GM23248 (cell line): ENCODE measurements at places on chromosomes 4 and X. TPM values are rescaled to one million over a fixed set of nuclear protein-coding genes. Genes with fewer than 3 reads are reported as not detected.

HS3ST1 gene
- polyA plus RNA-seq: not detected in 2 replicates

RENBP gene
- not detected in 2 replicates for polyA plus RNA-seq

CSAG3 gene
- not detected in 2 replicates for polyA plus RNA-seq

NUDT10 gene
- 0.37 and 0.43 TPM in 2 replicates for polyA plus RNA-seq

SPIN2A gene
- 0.30 and 0.59 TPM in 2 replicates for polyA plus RNA-seq

GRCh38 chrX:136597356-136597755 is 50.6 kb upstream of the CD40LG start:
- H3K4me3 ChIP-seq: no peak overlapping the region
- no peaks in the 10 kb centered on the region for H3K4me1 ChIP-seq
- H3K36me3 ChIP-seq: no peaks in the 10 kb centered on the region
- H3K27ac ChIP-seq: no peak overlapping the region

GRCh38 chr4:52172166-52172565 is 121.1 kb downstream of the SPATA18 start:
- peak; percentile 25 for DNase-seq
- no peak overlapping the region for H3K27ac ChIP-seq
- no peak overlapping the region for H3K4me3 ChIP-seq
- H3K36me3 ChIP-seq: no peaks in the 10 kb centered on the region
- H3K4me1 ChIP-seq: no peaks in the 10 kb centered on the region
- no peaks in the 10 kb centered on the region for H3K27me3 ChIP-seq

DNA sequence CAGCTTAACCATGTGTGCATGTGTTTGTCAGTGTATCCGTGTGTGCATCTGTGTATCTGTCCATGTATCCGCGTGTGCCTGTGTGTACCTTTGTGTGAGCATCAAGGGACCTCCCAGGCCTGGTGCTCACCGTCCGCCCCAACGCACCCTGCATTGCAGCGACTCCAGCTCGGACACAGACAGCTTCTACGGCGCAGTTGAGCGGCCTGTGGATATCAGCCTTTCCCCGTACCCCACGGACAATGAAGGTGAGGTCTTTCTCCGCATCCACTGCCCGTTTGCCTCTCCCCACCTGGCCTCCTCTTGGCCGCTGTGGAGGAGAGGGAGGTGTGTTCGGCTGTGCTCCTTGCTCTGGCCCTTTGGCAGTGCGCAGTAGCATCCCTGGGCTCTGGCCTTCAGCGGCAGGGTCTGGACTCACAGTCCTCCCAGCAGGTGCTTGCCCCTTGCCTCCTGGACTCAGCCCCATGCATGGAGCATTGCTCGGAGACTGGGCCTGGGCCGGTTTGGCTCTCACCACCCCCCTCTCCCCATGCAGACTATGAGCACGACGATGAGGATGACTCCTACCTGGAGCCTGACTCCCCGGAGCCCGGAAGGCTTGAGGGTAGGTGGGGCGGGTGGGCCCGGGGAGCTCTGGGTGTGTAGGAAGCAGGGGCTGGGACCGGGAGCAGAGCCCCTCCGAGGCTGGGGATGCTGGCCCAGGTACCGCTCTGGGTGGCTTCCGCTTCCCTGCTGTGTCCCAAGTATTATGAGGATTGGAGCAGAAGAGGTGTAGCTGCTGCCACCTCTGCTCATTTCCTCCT is 16.4 kb upstream of the ADD1 start:
- no peaks in the 10 kb centered on the region for H3K36me3 ChIP-seq
- DNase-seq: no peak
- no peaks in the 10 kb centered on the region for H3K27me3 ChIP-seq
- no peak overlapping the region for H3K27ac ChIP-seq
- no peak overlapping the region for H3K4me3 ChIP-seq

DNA sequence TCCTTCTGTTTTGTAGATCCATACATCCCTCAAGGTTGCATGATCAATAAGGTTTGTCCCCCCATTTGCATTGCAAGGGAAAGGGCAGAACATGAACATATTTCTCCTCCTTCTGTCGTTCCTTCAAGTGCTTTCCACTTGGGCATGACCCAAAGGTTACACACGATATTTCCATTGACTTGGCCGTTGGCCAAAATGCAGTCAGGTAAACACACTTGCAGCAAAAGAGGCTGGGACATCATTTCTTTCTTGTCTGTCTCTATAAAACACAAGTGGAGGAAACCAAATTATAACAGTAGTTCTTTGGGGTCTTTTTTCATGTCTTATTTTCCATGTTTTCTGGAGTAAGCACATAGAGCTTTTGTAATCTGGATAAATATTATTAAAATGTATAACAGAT is 156.1 kb downstream of the FRAS1 start:
- H3K27me3 ChIP-seq: no peaks in the 10 kb centered on the region
- no peak overlapping the region for H3K27ac ChIP-seq
- H3K4me3 ChIP-seq: no peak overlapping the region
- no peaks in the 10 kb centered on the region for H3K36me3 ChIP-seq

- no peaks in the 10 kb centered on the region for H3K36me3 ChIP-seq
- DNase-seq: no peak
- peaks cover 13% of the 10 kb centered on the region for H3K4me1 ChIP-seq
- H3K27me3 ChIP-seq: no peaks in the 10 kb centered on the region
- no peak overlapping the region for H3K4me3 ChIP-seq
These were observed 432.9 kb downstream of the GRXCR1 start for GRCh38 chr4:43325220-43325967.

- no peak overlapping the region for H3K4me3 ChIP-seq
- H3K27me3 ChIP-seq: no peaks in the 10 kb centered on the region
- peaks cover 4% of the 10 kb centered on the region; the same call in 1 of the 2 replicates for H3K4me1 ChIP-seq
These were observed 74.2 kb downstream of the BEND4 start for GRCh38 chr4:42078184-42078801.

- H3K4me3 ChIP-seq: no peak overlapping the region
- H3K36me3 ChIP-seq: no peaks in the 10 kb centered on the region
- DNase-seq: no peak
- H3K4me1 ChIP-seq: no peaks in the 10 kb centered on the region
These were observed 202.7 kb downstream of the OR13H1 start for GRCh38 chrX:131746491-131746968.

DNA sequence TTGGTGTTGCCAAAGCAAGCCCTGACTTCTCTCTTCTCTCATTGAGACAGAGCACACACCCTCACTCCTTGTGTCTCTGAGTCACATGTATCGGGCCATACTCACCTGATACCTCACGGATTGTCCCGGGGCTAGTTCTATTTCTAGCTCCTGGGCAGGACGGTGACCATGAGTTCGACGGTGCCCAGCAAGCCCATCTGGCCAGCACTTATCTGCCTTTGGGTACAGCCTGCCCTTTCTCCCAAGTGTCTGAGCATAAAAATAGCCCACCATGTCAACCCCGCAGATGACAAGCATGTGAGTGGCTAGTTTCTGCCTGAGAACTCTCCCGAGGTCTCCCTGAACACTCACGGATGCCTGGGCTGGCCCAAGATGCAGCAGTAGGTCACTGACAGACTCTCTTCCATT is 158.5 kb downstream of the DHRSX start:
- H3K4me1 ChIP-seq: 0 out of 2 replicates have a peak, but pooled peaks cover 4% of the 10 kb centered on the region
- no peak overlapping the region for H3K27ac ChIP-seq
- H3K27me3 ChIP-seq: no peaks in the 10 kb centered on the region
- no peak overlapping the region for H3K4me3 ChIP-seq
- no peak for DNase-seq

DNA sequence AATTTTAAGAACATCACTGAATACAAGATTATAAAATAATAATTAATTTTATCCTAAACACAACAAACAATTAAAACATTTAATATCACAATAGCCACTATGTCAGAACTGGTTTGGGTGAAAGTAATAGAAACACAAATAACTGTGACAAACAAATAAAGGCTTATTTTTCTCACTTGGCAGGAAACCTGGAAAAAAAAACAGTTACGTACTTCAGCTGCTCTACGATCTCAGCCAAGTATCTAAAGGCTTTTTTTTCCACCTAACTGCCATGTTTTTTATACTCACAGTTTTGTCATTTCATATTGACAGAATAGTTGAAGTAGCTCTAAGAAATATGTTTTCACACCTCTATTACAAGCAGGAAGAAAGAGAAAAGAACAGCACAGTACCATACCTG is 284.8 kb upstream of the INTU start:
- no peaks in the 10 kb centered on the region for H3K27me3 ChIP-seq
- H3K4me1 ChIP-seq: no peaks in the 10 kb centered on the region
- no peak for DNase-seq
- H3K4me3 ChIP-seq: no peak overlapping the region
- no peaks in the 10 kb centered on the region for H3K36me3 ChIP-seq
- H3K27ac ChIP-seq: no peak overlapping the region

GRCh38 chrX:39164212-39164611 is 363.0 kb downstream of the MID1IP1 start:
- no peak for DNase-seq
- H3K27ac ChIP-seq: no peak overlapping the region
- H3K4me1 ChIP-seq: no peaks in the 10 kb centered on the region
- no peaks in the 10 kb centered on the region for H3K27me3 ChIP-seq
- H3K4me3 ChIP-seq: no peak overlapping the region

- DNase-seq: no peak
- no peaks in the 10 kb centered on the region for H3K27me3 ChIP-seq
- no peaks in the 10 kb centered on the region for H3K36me3 ChIP-seq
- H3K4me1 ChIP-seq: peaks cover 12% of the 10 kb centered on the region
- H3K27ac ChIP-seq: no peak overlapping the region
These were observed 80.1 kb downstream of the ANKRD50 start for GRCh38 chr4:124632439-124632838.

GRCh38 chrX:46703980-46704379 is 54.9 kb downstream of the SLC9A7 start:
- H3K4me3 ChIP-seq: no peak overlapping the region
- H3K4me1 ChIP-seq: peaks cover 13% of the 10 kb centered on the region
- no peak for DNase-seq
- no peaks in the 10 kb centered on the region for H3K36me3 ChIP-seq

GRCh38 chr4:104677116-104677515 is 182.4 kb upstream of the CXXC4 start:
- H3K4me3 ChIP-seq: no peak overlapping the region
- no peak for DNase-seq
- no peak overlapping the region for H3K27ac ChIP-seq
- H3K36me3 ChIP-seq: no peaks in the 10 kb centered on the region
- no peaks in the 10 kb centered on the region for H3K27me3 ChIP-seq
- no peaks in the 10 kb centered on the region for H3K4me1 ChIP-seq

DNA sequence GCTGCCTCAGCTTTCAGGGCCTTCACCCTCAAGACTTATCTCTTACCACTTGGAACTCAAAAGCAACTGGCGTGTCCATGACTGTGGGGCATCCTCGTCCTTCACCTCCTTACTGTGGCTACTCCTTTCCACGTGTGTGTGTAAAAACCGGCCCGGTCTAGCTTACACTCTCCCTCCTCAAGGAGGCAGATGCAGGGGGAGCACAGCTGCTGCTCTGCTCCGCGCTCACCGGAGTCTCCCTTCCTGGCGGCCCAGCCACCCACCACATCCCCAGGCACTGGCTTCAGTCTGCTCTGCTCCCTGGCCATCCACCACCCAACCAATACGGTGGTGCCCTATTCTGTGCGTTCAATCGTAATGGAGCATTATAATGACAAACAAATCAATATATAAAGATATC is 8.3 kb downstream of the RNF212 start:
- H3K4me1 ChIP-seq: no peaks in the 10 kb centered on the region; the same call in 1 of the 2 replicates
- H3K27ac ChIP-seq: no peak overlapping the region
- no peaks in the 10 kb centered on the region for H3K36me3 ChIP-seq
- DNase-seq: no peak

DNA sequence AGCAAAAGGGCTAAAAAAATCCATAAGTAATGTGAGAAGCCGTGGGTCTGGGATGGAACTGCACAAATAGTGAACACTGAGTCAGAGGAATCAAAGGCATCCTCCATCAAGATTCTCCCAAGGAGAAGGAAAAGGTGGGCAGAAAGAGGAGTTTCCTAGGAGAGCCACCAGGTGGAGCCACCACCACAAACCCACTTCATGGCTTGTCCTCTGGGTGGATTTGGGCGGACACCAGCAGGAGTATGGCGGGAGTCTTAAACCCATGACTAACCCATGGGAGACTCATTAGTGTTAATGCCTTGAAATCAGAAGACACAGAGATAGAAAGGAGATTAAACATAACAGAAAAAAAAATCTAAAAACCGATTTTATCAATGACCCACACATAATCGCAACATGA is 147.7 kb downstream of the SH3KBP1 start:
- H3K36me3 ChIP-seq: no peaks in the 10 kb centered on the region
- no peaks in the 10 kb centered on the region; the same call in 1 of the 2 replicates for H3K4me1 ChIP-seq
- 0 out of 2 replicates have a peak overlapping the region, but pooled peaks have one; percentile 21 for H3K27ac ChIP-seq
- peak; percentile 82 for DNase-seq
- H3K27me3 ChIP-seq: no peaks in the 10 kb centered on the region

DNA sequence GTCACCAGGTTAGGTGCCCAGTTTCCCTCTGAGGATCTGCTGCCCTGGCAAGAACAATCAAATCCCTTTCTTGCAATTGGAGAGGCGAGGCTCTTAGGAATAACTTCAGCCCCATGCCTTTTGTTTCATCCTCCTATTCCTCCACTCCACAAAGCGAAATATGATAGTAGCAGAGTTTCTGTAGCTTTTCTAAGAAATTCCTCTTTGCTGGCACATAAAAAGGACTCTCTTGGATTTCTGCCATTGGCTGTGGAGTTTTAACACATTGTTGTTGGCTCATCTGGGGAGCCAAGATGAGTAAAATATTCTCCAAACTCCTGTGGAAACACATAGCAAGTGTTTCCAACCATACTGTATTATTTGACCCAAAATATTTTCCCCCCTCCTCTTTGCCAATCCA is 11.0 kb upstream of the ADGRG2 start:
- H3K4me1 ChIP-seq: no peaks in the 10 kb centered on the region
- no peak overlapping the region for H3K27ac ChIP-seq
- no peak overlapping the region for H3K4me3 ChIP-seq
- H3K27me3 ChIP-seq: no peaks in the 10 kb centered on the region
- no peak for DNase-seq

DNA sequence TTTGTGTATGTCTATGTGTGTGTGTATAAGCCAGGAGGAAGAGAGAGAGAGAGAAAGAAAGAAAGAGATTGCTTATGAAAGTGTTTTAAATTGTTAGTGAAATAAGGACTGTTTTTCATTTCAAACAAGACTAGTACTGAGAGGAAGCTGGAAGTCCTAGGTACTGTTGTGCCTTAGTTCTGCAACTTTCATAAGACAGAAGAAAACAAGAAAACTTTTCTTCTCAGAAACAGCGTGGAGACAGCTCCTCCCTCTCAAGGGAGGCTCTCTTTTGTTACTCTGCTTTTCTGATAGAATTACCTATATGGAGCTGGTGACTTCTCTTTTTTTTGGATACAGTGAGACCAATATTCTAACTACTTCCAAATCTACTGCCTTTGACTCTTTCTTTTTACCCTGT is 62.5 kb downstream of the BANK1 start:
- no peak for DNase-seq
- H3K4me3 ChIP-seq: no peak overlapping the region
- no peak overlapping the region for H3K27ac ChIP-seq
- H3K4me1 ChIP-seq: no peaks in the 10 kb centered on the region

- peak; percentile 42 for DNase-seq
- H3K4me3 ChIP-seq: no peak overlapping the region
- no peaks in the 10 kb centered on the region for H3K27me3 ChIP-seq
- no peaks in the 10 kb centered on the region for H3K36me3 ChIP-seq
- peaks cover 11% of the 10 kb centered on the region; the same call in 1 of the 2 replicates for H3K4me1 ChIP-seq
These were observed 29.7 kb downstream of the EREG start for GRCh38 chr4:74394476-74395136.
